ENCODE measurements at places on chromosomes 7 and 10.

DNA sequence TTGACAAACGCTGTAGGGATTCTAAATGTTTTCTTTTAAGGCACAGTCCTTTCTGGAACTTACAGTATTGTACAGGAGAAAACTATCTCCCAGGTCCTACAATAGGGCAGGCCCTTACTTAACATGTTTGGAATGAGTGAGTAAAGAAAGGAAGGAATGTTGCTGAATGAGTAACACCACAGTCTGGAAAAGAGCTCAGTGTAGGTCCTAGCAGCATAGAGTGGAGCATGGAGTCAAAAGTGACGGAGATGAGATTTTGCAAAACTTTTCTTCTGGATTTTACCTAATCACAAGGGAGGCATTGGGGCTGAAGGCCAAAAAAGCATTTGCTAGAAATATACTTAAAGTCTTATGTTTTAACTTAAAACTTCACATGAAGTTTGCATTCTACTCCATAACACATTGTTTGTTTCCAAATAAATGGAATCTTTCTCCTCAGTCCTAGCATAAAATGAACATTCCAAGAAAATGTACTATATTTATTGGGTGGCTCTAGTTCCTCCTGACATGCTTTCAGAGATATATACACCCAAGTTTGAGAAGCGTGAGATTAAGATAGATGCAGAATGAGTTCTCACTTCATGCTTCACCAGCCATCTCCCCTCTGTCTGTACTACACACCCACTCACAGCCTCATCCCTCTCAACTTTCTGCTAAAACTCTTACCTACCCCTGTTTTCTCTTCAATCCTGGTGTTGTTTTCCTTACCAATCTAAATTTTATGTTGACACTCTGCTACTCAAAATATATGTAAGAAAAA lies 20.2 kb upstream of the ADD3 start:
- DNase-seq: no peak

DNA sequence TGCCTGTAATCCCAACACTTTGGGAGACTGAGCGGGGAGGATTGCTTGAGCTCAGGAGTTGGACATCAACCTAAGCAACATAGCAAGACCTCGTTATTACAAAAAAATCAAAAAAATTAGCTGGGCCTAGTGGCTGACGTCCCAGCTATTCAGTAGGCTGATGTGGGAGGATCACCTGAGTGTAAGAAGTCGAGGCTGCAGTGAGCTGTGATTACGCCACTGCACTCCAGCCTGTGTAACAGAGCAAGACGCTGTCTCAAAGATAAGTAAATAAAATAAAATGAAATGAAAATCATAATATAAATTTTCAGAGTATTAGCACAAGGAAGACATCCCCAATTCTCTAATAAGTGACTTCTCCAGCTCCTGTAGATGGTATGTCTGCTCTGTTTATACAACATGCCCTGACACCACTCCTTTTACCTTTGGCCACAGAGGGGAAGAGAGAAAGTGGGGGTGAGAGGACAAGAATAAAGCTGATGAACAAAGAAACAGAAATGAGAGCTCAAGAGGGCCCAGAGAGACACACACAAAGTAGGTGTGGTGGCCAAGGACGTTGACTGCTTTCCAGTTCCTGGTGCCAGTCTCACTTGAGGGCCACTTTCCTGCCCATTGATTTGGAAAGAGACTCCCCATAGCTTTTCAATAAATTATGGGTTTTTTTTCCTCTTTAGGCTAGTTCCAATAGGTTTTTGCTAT lies 62.9 kb downstream of the PTTG1IP2 start:
- DNase-seq: no peak

DNA sequence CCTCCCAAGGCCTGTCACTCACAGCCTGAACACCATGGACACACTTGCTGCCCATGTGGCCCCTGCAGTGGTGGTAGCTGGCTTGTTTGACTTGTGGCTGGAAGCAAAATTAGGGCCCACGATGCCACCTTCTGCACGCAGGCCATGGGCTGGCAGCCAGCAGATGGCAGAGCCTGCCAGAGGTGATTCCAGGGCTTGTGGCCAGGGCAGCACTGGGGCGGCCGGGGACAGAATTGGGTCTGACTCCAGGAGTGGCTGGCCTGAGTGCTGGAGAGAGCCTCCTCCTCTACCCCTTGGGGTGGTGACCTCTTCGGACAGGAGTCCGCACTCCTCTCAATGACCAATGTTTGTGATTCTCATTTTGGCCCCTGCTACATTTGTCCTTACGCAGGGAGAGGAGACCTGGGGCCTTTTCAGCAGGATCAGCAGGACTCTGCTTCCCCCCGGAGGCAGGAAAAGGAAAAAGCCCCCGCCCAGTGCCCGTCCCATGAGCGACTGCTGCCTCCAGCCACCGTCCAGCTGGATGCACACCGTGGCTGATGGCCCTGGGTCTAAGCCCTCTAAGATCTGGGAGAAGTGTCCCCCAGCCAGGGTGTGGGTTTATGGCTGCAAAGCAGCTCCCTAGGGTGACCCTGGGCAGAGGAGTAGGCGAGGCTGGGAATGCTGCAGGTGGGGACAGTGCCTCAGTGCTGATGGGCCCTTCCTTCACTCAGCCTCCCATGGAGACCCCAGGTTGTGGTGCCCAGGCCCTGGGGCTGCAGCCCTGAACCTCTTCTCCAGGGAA lies 26.5 kb downstream of the DNAJB12 start:
- DNase-seq: peak; percentile 91

GRCh38 chr10:47300429-47300931 lies 483 bp downstream of the GDF10 start:
- no peak for DNase-seq

- no peak for DNase-seq
Measured at GRCh38 chr10:129199826-129200225, 267.2 kb upstream of the MGMT start.

DNA sequence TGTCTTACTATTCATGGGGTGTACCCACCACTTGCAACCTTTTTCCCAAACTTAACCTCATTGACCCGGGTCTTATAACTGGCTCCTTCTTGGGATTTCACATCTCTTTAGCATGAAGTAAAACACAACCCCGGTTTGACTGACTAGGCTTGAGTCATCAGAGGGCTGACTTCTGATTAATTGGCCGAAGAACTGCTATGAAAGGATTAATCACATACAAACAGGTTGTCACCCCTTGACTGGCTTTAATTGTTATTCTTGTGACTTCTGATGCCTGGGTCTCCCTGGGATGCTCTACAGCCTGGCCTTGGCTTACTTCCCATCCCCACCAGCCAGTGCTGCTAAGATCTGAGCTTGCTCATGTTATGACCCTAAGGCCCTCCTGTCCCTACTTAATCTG lies 8.8 kb upstream of the CRPPA start:
- no peak for DNase-seq

DNA sequence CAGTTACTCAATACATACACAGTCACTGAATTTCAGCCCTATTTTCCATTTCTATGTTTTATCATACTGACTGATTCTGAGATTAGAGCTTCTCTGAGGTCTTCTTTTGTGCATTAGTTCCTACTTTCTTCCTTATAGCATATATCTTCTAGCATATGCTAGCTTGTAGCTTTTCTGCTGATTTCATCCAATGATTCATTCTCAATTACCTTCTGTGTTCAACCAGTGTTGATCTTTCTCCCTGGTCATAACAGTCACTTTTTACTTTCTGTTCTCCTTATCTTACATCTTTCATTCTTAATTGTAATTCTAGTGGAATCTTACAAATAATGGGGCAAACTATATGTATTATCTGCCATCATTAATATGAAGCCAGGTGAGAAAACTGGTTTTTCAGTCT lies 159.5 kb upstream of the HGF start:
- DNase-seq: no peak

- no peak for DNase-seq
Measured at GRCh38 chr10:14399641-14400040, 68.9 kb upstream of the FRMD4A start.

GRCh38 chr7:332646-333392 lies 42.8 kb downstream of the FOXL3 start:
- DNase-seq: peak; percentile 88

- DNase-seq: no peak
Measured at GRCh38 chr7:6202117-6202516, 70.3 kb downstream of the CYTH3 start.

- DNase-seq: no peak
Measured at GRCh38 chr7:102214477-102215072, 72.1 kb upstream of the SH2B2 start.

- DNase-seq: no peak
Measured at GRCh38 chr7:107810626-107811025, 7.6 kb upstream of the SLC26A3 start.

DNA sequence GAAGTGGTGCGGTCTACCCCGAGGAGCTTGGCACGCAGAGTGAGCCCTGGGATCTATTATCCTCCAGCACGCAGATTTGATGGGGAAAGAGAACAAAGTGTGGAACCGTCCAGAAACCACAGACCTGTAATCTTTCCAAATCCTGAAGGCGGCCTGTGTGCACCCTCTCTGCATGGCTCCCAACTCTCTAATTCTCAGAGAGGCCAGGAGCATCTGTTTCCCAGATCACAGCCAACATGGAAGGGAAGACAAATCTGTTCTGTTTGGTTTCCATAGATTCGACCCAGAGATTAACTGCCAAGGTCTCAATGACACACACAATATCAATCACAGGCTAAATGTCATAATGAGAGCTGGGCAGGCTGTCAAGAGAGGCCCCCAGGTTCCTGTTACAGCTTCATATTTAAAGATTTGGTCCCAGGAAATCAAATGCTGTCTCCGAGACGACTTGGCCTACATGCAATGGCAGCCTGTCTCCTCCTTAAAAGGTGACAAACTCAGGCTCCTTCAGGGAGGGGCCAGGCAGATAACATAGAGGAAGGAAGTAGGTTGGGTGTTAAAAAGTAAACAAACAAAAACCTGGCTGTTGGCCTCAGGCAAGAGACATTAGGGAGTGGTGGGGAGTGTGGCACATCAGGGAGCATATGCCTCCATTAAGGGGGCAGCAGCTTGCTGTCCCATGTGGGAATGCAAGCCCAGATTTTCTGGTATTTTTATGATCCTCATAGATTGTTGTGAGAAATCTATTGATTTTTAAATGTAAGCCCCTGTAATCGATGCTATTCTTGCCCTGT lies 48.8 kb upstream of the SAMD8 start:
- DNase-seq: no peak

- DNase-seq: no peak
Measured at GRCh38 chr10:22637491-22637890, 76.9 kb downstream of the PIP4K2A start.

- no peak for DNase-seq
Measured at GRCh38 chr7:26580711-26581110, 283.7 kb downstream of the SKAP2 start.

DNA sequence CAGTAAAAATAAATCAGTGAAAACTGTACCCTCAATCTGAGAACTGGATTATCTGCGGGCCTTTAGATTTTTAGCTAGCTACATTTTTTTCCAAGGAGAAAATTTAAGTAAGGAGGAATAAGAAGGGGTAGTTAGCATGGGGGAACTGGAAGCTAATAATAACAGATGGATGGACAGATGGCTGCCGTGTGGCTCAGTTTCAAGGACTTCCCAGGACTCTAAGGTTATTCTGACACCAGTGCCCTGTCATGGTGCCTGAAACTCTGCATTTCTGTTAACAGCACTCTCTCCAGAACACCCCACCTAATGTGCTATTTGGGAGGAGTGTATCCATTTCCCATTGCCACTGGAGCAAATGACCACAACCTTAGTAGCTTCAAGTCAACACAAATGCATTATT lies 75.7 kb upstream of the PDE1C start:
- DNase-seq: no peak

- DNase-seq: no peak
Measured at GRCh38 chr10:4125776-4126175, 340.8 kb upstream of the KLF6 start.

- no peak for DNase-seq
Measured at GRCh38 chr7:7746458-7746857, 28.1 kb upstream of the RPA3 start.

GRCh38 chr7:69677881-69678493 lies 79.7 kb downstream of the AUTS2 start:
- DNase-seq: no peak

- DNase-seq: peak; percentile 60
Measured at GRCh38 chr7:137169282-137169698, 174.2 kb downstream of the PTN start.

- peak; percentile 57 for DNase-seq
Measured at GRCh38 chr7:30800785-30801252, 29.6 kb downstream of the MINDY4 start.

- no peak for DNase-seq
Measured at GRCh38 chr10:91227576-91227975, 7.1 kb downstream of the PCGF5 start.

DNA sequence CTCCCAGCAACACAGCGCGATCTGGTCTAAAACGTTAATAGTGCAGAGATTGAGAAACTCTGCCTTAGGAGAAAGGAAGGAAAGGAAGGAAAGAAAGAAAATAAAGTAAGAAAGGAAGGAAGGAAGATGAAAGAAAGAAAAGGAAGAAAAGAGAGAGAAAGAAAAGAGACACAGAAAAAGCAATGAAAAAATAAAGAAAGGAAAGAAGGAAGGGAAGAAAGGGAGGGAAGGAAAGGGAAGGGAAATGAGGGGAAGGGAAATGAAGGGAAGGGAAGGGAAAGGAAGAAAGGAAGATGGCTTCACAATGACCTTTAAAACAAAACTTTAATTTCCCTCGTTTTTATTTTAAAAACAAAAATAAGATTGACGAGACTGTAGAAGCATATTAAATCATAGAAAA lies 173.1 kb downstream of the ITGA8 start:
- DNase-seq: no peak

DNA sequence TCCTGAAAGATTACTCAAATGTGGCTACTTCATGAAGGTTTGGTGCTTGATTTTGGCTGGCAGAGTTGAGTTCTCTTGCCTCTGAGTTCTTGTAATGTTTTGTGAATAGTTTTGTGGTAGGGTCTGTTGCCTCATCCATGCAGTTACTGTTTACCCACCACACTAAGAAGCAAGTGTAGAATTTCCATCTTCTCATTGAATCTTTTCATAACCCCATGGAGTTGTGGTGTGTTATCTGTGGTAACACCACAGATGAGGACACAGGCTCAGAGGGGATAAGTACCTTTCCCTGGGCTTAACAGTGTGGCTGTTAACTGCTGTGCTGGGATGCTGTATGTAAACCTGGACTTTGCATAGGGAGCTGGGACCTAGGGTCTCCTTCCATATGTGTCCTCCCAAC lies 186.3 kb downstream of the CAMK1D start:
- DNase-seq: peak; percentile 17

DNA sequence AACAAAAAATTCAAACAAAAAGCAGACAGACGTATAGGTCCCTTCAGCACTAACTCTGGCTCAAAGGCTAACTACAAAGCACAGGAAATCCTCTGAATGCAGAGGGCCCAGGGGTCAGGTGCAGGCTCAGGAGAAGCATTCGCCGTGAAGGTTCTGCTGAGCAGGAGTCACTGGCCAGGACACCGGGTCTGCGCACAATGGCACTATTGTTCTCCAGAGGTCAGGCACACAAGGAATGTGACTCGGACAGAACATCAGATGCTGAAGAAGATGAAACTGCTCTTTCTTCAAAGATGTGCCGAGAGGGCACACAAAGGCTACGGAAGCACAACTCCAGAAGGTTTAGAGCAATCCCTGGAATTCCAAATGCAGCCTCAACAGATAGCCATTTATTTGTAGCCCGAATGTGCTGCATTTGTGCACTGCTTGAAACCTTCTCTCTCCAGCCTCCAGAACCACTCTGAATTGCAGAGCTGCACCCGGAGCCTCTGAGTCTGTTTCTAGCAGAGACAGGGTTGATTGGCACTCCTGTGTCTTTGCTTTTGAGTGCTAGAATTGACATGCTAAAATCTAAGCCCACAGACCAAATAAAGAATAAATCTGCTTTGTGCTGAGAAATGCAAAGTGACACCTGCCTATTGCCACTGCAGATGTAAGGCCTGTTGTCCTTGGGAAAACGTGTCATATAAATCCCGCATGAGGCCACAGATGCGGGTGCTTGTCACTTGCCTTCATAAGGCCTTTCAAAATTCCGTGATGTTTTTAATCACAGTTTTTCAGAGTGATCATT lies 85.4 kb upstream of the AFAP1L2 start:
- peak; percentile 43 for DNase-seq

Measured in Caco-2 (cell line).